ENCODE measurements at places on chromosomes 6 and 20.

DNA sequence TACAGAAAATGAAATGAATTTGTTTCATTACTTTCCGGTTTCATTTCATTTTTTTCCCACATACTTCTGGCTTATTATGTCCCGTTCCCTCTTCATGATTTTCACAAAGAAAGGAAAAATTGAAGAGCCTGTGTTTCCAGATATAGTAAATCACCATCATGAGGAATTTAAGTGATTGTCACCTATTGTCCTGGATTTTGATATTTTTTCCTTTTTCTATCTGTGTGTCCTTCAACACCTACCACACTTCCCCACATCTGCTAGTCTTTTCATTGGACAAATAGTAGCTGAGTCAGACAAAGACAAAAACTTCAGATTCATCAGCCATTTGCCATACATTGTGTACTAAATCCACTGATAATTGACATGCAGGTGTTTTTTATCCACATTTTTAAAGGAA is 258.2 kb upstream of the HSF2 start:
- DNase-seq, result no peak

DNA sequence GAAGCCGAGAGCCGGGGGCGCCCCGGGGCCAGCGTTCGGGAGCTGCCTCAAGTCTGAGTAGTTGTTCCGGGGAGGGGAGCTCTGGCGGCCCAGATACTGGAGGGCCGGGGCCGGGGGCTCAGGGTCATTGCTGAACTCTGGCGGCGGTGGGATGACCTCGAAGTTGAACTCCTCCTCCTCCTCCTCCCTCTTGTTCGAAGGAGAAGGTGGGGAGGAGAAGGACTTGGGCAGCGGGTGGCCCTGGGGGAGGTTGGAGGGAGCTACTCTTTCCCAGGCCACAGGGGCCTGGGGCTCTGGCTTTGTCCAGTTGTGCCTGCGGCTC is 37.7 kb downstream of the C6orf132 start:
- DNase-seq, result no peak

GRCh38 chr6:35775031-35775430 is 1.4 kb upstream of the CLPSL2 start:
- no peak for DNase-seq

GRCh38 chr6:168116438-168116974 is 37.5 kb upstream of the FRMD1 start:
- DNase-seq, result no peak

GRCh38 chr6:38281126-38281525 is 358.6 kb downstream of the BTBD9 start:
- DNase-seq, result no peak

- no peak for DNase-seq
Observed at GRCh38 chr20:14959506-14960475, 622.4 kb upstream of the FLRT3 start.

GRCh38 chr6:28673787-28674671 is 148.3 kb downstream of the GPX5 start:
- peak; percentile 18 for DNase-seq

DNA sequence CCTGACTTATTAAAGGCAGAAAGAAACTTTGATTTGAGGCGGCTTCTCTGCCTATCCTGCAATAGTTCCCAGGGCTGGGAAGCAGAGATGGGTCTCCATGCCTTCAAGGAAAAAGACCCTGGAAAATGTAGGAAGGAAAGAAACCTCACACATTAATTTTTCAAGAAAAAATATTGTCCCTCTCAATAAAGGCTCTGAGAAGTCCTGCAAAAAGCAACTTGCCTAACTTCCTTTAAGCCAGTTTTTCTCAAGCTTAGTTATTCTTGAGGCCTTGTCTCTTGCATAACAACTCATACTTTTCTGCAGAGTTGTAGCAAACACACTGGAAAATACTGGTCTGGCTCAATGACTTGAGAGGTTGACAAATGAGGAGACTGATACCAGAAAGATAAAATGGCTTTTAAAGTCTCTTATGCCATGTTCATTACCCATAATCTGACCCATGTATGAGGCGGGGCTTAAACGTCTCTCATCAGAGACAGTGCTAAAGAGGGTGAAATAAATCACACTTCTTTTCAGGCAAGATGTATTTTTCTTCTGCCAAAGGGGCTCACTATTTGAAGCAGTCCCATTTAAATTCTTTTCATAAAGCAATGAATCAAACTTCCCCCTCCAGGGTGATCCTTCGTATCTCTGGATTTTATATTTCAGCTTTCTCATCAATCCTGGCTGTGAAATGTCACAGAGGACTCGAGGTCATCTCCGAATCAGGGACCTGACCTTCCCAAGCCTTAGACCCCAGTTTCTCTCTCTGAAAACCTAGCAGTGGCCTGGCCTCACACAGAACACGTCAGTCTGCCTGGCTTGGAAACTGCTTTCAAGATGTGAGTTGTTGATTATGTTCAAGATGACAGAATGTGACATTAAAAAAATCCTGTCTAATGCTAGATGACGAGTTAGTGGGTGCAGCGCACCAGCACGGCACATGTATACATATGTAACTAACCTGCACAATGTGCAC is 82.3 kb upstream of the KCNG1 start:
- DNase-seq, result no peak

DNA sequence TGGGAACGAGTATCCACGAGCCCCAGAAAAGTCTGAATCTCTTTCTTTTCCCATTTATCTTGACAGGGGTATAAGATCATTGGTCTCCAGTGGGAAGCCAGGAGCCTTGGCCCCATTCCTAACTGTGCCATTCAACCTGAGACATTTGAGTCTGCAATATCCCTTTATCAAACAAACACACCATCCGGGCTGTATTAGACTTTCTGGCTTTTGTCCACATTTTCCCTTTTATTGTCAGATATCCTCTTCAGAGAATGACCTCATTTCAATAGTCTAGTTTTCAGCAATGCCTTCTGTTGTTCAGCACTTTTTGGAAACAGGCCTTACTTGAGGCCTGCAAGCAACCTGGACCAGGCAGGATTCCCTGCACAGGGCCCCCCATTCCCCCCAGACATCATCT is 15.7 kb downstream of the BPIFA1 start:
- no peak for DNase-seq

GRCh38 chr20:24578567-24579415 is 109.4 kb downstream of the SYNDIG1 start:
- DNase-seq, result no peak

GRCh38 chr6:143707697-143708096 is 29.9 kb downstream of the PHACTR2 start:
- DNase-seq, result no peak

- no peak for DNase-seq
Observed at GRCh38 chr6:107977283-107977682, 19.3 kb upstream of the SEC63 start.

DNA sequence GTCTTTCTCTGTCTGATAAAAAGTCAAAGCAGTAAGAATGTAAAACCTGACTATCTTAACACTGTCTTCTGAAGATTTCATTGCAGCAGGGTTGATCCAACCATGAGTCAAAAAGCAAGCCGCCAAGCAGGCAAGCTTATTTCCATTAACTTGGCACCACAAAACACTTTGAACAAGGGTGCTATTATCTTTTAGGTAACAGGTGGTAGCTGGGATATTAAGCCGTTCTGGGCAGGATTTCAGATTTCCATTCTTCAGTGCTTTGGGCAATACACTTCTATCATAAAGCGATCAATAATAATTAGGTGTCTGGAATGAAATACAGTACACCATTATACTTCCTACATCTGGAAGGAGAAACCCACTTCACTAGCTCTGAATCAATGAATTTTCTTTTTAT is 181.9 kb downstream of the TBC1D7 start:
- DNase-seq, result no peak

- no peak for DNase-seq
Observed at GRCh38 chr20:6855104-6855503, 87.6 kb downstream of the BMP2 start.

DNA sequence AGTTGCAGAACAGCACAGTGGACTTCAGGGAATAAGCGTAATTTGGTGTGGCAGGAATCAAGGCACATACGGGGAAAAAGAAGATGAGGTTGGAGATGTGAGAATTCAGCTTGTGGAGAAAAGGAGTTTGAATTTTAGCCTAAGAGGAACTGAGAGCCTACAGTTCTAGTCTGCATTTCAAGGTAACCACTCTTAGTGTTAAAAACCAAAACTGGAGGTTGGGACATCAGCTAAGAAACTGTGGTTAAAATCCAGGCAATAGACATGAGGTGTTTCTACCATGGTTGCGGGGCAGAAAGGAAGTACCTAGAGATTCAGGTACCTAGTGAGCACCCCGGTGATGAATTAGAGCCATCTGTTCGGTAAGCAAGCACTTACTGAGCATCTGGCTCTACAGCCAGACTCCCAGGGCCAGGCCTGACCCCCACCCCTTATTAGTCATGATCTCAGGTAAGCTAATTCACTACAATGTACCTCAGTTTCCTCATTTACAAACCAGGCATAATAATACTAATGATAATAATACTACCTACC is 44.4 kb downstream of the FAXC start:
- no peak for DNase-seq

- DNase-seq, result peak; percentile 55
Observed at GRCh38 chr6:33343953-33344611, 26.5 kb upstream of the ZBTB22 start.

GRCh38 chr6:45148278-45148677 is 179.9 kb upstream of the RUNX2 start:
- no peak for DNase-seq

DNA sequence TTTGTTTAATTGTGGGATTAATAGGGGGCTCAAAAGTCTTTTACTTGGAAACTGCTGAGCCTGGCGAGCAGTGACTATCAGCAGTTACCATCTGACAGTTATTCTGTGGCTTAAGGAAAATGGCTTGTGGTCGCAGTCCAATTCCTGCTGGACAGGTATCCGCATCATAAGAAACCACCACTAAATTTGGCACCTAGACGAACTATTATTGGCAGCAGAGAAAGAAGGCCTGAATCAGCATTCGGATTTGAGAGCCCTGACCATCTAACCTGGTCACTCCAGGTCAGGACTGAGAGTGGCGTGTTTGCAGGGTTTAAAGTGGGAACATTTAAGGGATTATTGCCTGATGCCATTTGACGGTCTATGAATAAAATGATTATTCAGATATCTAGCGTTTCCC is 146.4 kb downstream of the RPS12 start:
- DNase-seq, result no peak

- DNase-seq, result no peak
Observed at GRCh38 chr6:167921831-167922230, 75.6 kb upstream of the KIF25 start.

DNA sequence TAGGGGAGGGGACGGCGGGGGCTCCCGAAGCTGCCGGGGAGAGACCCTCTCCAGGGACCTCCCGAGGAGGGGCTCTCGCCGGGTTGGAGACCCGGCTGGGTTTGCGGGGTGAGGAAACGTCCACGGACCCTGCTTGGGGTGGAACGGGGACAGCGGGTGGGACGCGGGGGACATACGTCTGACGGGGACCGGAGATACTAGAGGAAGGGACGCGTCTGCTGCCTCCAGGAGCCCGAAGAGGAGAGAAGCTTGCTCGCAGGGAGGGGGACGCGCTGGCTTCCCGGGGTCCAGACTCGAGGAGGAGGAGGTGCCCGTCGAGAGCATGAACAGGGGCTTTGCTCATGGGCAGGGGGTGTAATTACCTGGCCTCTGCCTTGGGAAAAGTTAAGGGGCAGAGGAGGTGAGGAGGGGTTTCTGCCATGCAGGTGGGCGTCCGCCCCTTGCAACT is 593 bp downstream of the DNMT3B start:
- no peak for DNase-seq

DNA sequence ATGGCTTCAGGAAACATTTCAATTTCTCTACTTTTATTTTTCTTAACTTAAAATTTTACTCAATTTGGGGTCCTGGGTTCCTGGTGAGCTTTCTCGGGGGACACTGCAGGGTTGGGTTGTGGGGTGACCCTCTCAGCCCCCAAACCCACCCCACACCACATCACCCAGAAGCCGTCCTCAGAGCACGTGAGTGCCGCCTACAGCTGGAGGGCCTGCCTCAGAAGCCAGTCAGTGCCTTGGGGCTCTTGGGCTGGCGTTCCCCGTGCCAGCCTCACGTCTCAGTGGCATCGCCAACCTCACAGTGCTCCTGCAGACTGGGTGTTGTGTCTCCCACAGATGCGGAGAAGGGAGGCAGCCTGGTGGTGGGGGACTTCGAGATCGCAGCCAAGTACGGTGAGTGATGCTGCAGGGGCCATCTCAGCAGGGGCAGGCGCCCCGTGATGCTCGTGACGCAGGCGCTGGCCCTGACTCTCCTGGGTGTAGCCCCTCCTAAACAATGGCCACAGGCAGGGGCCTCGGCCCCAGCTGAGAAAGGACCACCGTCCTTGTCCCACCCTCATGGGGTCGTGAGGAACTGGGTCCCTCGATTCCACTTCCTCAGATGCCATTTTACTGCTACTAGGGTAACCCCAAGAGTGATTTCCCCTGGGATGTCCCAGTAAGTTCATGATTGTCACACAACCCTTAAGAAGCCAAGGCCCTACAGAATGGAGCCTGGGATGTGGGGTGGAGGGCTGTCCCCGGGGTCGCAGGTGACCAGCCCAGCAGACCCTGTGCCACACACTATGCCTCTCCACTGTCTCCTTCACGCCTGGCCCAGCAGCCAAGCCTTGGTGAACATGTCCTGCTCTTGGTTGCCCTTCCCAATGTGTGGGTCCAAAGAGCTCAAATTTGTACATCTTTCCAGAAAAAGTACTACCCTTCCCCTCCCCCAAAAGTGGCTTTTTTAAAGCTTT is 23.8 kb upstream of the PYGB start:
- DNase-seq, result no peak

- DNase-seq, result no peak
Observed at GRCh38 chr6:166465671-166466087, 82.9 kb upstream of the MPC1 start.

DNA sequence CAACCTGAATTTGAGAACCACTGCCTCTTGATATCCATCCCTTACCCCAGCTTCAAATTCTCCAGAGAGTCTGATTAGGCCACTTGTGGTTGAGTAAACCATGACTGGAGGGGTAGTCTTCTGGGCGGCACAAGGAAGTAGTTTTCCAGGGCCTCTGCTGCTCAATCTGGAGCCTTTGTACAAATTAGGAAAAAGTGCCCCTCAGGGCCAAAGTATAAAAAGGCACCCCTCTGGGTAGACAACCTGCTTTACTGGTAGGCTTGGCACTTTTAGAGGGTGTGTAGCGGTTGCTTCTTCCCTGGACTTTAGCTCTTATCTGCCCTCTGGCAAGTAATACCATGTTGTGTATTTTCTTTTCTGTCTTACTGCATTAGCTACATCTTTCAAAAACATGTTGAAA is 32.9 kb upstream of the RPL7L1 start:
- DNase-seq, result no peak

GRCh38 chr20:25991051-25991755 is 294.6 kb upstream of the ZNF337 start:
- DNase-seq, result no peak

DNA sequence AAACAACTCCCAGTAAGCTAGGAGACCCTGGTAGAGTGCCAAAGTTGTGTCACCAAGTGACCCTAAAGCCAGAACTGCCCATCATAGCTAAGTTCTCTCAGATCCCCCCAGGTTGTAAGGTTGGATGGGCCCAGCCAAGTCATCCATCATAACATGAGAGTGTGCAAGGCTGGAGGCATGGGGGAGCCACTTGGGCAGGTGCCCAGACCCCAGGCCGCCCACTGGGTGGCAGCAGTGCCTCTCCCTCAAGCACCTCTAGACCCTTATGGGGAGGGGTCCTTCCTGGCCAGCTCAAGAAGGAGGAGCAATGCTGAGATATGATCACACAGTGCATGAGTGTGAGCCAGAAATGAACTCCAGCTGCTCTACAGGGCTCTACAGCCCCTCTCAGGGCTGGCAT is 154.5 kb downstream of the MYLK4 start:
- no peak for DNase-seq
